ENCODE measurements at places on chromosomes 5 and 9.

- DNase-seq: no peak
Observed at GRCh38 chr9:135790850-135791249, 88.9 kb downstream of the KCNT1 start.

- DNase-seq: no peak
Observed at GRCh38 chr5:89208811-89209210, 325.8 kb upstream of the MEF2C start.

- DNase-seq: no peak
Observed at GRCh38 chr5:140273401-140273877, 29.5 kb downstream of the PFDN1 start.

- DNase-seq: no peak
Observed at GRCh38 chr9:35729700-35730485, 2.1 kb downstream of the TLN1 start.

- DNase-seq: no peak
Observed at GRCh38 chr5:132961887-132962286, 1.5 kb downstream of the AFF4 start.

DNA sequence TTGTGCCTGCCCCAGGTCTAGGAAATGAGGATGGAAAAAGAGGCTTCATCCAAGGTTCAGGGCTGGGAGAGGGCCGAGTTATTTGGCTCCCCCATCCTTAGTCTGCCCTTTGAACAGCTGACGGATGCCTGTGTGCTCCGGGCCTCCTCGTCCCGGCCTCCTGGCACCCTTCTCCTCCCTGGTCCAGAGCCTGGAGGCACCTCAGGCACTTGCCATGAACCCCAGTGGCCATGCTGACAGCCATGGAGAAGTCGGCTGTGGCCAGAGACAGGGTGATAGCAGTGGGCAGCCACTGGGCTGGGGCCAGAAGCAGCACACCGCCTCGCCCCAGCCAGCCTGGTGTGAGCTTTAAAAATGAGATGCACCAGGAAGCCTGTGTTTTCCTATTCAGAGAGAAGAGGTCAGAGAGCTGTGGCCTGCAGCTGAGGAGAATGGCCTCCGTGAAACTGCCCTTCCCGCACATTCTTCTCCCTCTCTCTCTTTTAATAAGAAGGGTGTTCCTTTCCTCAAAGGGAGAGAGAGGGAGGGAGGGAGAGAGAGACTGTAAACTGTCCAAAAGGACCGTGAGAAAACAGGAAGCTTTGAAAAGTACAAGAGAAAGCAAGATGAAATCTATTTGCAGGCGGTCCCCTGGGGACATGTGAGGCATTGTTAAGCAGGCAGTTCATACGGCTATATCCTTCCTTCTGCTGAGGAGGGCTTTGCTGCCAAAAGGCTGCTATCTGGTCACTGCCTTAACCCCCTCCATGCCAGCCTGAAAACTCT lies 55.3 kb downstream of the ZNF366 start:
- DNase-seq: no peak

DNA sequence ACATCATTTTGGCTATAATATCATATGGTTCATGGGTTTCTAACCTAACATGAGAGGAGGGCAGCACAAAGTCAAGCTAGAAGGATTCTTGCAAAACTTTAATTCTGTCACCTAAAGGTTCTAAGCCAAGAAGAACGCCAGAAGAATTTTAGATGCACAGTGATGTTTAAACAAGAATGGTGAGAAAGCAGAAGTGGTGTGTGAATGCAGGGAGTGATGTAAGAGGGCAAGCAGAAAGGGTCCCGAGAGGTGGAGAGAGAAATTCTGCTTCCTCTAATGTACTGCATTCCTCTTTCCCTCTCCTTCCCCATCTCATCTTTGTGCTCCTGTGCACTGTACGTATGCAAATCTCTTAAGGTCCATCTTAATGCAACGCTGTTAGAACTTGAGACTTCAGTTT lies 2.1 kb upstream of the TRMO start:
- no peak for DNase-seq
